ENCODE measurements at places on chromosomes 7 and 10.

- no peak for DNase-seq
Observed at GRCh38 chr7:37714606-37715005, 31.0 kb downstream of the GPR141 start.

- DNase-seq = no peak
Observed at GRCh38 chr7:50560865-50561351, 4.3 kb downstream of the DDC start.

GRCh38 chr10:6034371-6034770 lies 27.8 kb downstream of the IL2RA start:
- no peak for DNase-seq

- no peak for DNase-seq
Observed at GRCh38 chr7:67423065-67423464, 426.4 kb downstream of the TYW1 start.

- DNase-seq = no peak
Observed at GRCh38 chr7:25294624-25295023, 66.3 kb upstream of the NPVF start.

DNA sequence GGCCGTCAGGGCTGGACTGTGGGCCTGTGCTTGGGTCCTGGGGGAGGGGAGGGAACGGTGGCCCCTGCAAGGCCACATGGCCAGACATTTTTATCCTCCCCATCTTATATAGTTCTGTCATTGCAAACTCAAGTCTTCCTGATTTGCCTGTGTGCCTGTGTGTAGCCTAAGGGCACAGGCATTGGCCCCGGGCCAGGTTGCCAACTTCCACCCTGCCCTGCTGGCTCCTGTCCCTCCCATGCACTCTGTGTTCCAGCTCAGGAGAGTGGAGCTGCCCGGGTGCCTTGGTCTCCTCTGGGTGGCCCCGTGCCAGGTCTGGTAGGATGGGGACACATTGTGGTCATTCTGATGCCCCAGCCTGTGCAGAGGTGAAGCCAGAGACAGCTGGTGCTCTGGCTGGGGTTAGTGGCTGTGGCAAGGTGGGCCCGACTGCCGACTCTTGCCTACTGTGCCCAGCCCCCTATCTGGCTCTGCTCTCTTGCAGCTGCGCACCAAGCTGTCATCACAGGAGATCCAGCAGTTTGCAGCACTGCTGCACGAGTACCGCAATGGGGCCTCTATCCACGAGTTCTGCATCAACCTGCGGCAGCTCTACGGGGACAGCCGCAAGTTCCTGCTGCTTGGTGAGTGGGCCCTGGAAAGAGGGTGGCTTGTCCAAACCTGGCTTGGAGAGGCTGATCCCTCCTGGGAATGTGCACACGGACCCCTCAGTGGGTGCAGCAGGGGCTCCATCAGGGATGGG lies 14.8 kb downstream of the NACAD start:
- DNase-seq = no peak

GRCh38 chr7:73827567-73828106 lies 3.2 kb upstream of the CLDN4 start:
- DNase-seq = peak; percentile 28

DNA sequence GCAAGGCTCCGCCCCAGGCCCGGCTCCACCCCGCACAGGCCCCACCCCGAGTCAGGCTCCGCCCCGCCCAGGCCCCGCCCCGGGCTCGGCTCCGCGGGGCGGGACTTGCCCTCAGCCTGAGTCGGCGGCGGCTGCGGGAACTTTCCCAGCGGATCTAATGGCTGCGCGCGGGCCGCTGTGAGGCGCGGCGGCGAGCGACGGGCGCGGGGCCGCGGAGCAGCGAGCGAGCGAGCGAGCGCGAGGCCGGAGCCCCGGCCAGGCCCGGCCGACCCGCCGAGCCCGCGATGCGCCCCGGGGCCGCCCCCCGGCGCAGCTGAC lies at the start of gene INPP5A:
INPP5A (plus strand) TSS at position 104 of the 318 bp plus-strand sequence. CDS start 310 bp downstream, outside the sequence.
- DNase-seq = no peak

DNA sequence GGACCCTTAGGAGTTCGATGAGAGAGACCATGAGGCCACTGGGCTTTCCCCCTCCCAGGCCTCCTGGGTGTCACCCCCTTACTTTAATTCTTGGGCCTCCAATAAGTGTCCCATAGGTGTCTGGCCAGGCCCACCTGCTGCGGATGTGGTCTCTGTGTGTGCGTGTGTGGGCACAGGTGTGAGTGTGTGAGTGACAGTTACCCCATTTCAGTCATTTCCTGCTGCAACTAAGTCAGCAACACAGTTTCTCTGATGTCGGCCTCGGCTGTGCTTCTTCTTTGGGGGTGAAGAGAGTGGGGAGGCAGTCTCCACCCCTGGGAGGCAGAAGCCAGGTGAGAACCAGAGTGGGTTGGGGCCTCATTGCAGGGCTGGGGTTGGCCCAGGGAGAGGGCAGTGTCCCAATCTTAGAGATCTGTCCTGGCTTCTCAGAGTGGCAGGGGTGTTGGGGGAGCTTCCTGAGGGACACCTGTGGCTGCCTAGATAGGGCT lies 1.5 kb downstream of the PVRIG start:
- DNase-seq = no peak

- peak; percentile 32 for DNase-seq
Observed at GRCh38 chr10:12350167-12350872, 973 bp downstream of the CAMK1D start.

DNA sequence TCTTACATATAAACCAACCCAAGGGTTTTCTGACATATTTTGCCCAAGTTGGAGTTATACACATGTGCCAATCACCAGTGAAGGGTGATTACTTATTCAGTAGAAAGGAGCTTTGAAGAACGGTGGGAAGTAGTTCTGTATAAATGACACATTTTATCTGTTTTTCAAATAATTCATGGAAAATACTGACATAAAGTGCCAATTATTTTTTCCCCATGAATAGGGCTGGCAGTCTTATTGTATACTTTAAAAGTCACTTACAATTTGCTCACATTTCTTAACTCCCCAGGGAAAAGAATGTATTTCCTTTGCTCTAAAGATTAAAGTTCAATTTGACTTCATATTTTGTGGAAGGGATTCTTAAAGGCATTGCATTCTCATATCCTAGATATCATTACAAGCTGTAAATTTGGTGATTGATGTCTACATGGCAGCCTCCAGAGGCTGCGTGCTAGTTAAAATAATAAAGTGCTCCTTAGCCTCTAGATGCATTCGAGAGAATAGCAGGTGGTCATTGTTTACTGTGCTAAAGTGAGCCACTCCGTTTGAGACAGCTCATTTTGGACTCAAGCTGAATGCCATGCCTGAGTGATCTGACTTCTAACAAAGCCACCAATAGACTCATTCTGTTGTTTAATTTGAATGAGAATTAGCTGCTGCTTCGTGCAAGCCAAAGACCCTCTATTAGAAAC lies 148.8 kb upstream of the NRP1 start:
- no peak for DNase-seq

DNA sequence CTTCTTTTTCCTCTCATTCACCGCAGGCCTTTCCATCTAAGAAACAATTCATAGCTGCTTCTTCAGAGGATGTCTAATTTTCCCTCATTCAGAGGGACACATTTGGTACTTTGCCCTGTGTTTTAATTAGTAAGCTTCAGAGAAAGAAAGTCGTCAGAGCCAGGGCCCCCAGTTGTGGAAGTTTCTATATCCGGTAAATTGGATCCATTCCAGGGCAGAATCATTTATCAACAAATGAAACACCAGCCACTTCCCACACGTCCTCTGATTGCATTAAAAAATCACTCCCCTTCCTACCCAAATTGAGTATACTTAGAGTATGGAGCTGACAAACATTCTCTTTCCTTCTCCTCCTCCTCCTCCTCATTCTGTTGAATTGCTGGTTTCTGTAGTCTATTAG lies 205.8 kb upstream of the HDAC9 start:
- DNase-seq = no peak

DNA sequence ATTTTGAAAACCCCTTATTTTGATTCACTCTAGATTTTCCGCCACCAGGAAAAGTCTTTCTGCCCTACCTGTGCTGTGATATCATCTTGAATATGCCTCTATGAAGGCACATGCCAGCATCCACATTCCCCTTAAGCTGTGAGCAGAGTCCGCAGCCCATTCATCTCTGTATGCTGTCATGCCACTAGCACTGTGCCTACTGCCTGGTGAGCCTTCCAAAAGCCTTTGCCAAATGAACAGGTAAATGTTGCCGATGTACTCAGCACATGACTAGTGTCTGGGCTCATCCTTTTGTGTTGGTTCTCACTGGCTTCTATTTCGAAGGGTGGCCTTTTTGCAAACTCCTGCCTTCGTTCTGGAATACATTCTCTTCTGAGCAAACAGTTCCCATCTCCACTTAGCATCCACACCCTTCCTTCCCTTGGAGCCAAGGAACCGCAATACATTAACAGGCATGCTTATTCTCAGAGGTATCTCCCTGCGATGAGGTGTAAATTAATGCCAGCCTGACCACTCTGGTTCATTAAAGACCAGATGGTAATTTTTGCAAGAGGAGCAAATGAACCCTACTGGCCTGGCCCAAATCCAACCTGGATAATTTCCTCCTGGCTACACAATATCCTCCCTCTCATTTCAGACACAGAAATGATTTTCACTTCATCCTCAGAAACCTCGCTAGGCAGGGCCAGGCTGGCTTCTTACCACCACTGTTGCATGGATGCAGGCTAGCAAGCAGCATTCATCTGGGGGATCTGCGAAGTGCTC lies 339.7 kb upstream of the NFE2L3 start:
- DNase-seq = no peak

GRCh38 chr10:132422903-132423825 lies 26.2 kb downstream of the PWWP2B start:
- DNase-seq = no peak

DNA sequence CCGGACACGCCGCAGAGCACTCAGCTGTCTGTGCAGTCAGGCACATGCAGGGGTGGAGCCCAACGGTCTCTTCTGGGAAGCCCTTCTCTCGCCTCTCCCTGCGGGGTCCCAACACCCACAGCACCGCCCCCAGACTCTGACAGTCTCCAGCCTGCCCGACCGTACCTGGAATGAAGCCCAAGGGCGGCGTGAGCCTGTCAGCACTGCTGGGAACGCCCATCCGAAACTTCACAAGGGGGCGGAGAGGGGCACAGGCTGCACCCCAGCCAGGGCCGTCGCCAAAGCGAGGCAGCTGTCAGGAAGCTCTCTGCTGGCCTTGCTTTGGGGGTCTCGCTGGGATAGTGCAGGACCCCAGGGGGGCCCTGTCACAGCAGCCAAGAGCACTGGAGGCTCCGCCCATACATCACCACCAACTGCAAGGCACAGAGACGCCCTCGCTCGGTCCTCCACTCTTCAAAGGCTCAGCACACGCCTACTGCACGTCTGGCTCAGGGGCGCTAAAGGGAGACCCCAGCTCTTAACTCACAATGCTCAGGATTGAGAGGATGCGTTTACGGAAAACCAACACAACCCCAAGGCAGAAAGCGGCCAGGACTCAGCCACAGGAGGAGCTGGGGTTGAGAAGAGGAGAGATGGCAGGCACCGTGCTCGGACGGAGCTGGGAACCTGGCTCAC lies 30.9 kb downstream of the MAD1L1 start:
- DNase-seq = no peak

GRCh38 chr10:76080991-76081390 lies 649.6 kb downstream of the LRMDA start:
- DNase-seq = peak; percentile 40

GRCh38 chr7:18458830-18459229 lies 36.7 kb upstream of the HDAC9 start:
- DNase-seq = peak; percentile 12

DNA sequence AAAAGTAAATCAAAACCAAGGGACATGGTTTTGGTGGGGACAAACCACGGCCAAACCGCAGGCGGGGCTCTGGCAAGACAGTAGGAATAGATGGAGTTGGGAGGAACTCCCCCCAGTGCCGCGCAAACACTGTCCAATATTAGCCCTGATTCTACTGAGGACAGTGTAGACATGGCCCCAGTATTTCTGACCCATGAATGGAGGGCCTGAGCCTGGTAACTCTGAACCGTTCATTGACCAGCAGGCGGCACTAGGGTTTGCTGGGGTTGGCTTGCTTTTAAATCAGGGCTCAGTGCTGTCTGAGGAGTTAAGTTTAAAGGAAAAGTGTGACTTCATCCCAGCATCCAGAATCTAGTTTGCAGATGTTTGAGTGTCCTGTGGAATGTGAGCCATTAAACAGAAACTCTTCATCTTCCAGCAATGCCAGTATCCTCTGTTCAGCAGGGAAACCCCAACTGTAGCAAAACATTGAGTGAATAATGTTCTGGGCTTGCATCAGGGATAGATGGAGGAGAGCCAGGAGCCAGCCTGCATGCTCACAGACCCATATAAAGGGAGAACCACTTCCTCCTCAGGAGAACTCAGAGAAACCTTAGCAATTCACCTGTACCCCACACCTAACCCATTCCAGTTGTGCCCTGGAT lies 147.4 kb upstream of the PRSS58 start:
- peak; percentile 55 for DNase-seq

DNA sequence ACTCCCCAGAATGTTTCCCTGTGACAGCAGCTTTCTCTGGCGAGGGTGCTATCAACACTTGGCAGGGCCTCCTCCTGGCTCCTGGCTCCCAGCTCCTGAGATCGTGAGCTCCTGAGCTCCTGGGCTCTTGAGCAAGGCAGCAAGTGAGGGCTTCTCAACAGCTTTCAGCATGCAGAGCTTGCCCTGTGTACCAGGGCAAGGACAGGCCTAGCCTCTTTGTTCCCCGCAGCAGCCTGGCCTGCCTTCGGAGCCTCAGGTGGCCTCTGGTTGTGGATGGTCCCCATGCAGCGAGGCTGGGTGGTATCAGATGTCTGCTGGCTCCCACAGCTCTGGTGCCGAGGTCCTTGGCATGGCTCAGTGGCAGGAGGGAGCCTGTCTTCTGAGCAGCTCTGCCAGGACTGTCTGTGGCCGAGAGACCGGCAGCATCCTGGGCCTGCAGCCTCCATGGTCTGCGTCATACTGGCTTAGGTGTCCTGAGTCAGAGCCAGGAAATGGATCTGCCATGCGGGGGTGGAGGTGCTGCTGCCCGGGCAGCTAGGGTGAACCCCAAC lies 44.2 kb downstream of the ZMIZ1 start:
- DNase-seq = peak; percentile 91

GRCh38 chr7:151856098-151856497 lies 20.8 kb downstream of the PRKAG2 start:
- DNase-seq = no peak

All from EL (cell line).